ENCODE measurements at places on chromosomes 6 and 20.
A peak's percentile ranks its signal among the peaks of the same experiment; 100 is the strongest.

- DNase-seq: no peak
Measured at GRCh38 chr20:44630297-44630696, 21.2 kb downstream of the ADA start.

GRCh38 chr20:56554869-56555268 lies 21.8 kb downstream of the FAM209B start:
- DNase-seq: peak; percentile 87

DNA sequence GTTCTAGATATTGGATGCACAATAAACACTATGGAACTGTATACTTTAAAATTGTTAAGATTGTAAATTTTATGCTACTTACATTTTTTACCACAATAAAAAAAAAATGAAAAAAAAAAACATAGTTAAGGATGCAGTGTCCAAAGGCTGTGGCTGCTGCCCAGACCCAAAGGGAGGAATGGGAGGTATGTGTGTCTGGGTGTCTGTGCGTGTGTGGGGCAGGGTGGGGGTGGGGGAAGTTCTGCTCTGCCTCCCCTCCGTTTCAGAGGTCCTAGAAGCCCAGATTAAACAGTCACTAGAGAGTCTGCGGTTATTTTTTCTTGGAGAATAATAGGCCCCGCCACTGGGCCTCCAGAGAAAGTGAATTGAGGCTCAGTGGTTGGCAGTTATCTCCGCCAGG lies 136.4 kb upstream of the ARMC2 start:
- no peak for DNase-seq

- DNase-seq: peak; percentile 50
Measured at GRCh38 chr20:51487565-51488268, 54.8 kb downstream of the NFATC2 start.
